Mammary epithelial cell (primary cell): ENCODE measurements at places on chromosomes 1 and 21. TPM values are rescaled to one million over a fixed set of nuclear protein-coding genes. Genes with fewer than 3 reads are reported as not detected.
A peak's percentile ranks its signal among the peaks of the same experiment; 100 is the strongest.

- DNase-seq: peak; percentile 5
Measured at GRCh38 chr21:45788637-45789506, 145.3 kb downstream of the PCBP3 start.

- no peak for DNase-seq
Measured at GRCh38 chr21:42568866-42569731, 55.4 kb downstream of the SLC37A1 start.

- no peak for DNase-seq
Measured at GRCh38 chr1:154778275-154778674, 91.8 kb downstream of the KCNN3 start.

GRCh38 chr21:36783612-36784374, 84.9 kb downstream of the SIM2 start:
- peak; percentile 77 for DNase-seq

DNA sequence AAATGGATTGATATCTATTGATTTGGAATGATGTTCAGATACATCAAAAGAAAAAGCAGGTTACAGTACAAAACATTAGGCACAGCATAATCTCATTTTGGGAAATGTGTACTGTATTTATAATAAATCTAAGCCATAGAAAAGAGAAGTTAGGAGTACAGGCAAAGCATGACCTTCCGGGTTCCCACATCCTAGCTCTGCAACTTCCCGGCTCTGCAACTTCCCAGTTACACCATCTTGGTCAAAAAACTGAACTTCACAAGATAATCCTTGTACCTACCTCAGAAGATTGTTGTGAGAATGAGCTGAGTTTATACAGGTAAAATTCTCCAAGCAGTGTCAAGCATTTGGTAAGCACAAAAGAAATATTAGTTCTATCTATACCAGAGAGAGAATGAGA, 21.7 kb upstream of the SLC44A3 start:
- DNase-seq: no peak

ACOT11 gene
- 3.7 TPM for total RNA-seq

GRCh38 chr1:187096689-187097088, 267.9 kb downstream of the PLA2G4A start:
- no peak for DNase-seq

SYCP1 gene
- total RNA-seq: not detected in 2 replicates

DNA sequence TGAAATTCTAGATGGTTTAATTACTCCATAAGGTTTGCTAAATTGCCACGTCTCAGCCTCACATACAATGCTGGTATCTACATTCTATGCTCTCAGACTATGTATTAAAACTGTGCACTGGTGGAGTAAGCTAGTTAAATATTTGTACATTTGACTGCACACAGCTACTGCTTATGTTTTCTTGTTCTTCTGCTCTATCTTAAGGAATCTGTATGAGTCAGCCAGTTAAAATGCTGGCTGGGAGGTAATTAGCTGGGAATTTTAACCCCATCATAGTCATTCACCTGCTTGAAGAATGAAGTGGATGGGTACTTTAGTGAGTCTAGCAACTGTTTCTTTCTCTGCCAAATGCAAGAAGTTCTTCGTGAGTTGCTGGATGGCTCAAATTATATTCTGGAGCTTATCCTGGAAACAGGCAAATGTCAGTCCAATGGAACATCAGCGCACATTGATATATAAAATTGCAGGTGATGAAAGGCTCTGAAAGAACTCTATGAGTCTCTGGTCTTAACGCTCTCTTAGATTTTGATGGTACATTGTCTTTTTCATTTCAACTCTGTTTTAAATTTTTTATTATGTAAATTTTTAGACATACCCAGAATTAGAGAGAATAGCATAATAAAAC, 83.4 kb downstream of the BACH1 start:
- peak; percentile 65 for DNase-seq

GRCh38 chr21:44682580-44683151, 703 bp upstream of the KRTAP12-1 start:
- no peak for DNase-seq

ALPL gene
- total RNA-seq: not detected in 2 replicates

DNA sequence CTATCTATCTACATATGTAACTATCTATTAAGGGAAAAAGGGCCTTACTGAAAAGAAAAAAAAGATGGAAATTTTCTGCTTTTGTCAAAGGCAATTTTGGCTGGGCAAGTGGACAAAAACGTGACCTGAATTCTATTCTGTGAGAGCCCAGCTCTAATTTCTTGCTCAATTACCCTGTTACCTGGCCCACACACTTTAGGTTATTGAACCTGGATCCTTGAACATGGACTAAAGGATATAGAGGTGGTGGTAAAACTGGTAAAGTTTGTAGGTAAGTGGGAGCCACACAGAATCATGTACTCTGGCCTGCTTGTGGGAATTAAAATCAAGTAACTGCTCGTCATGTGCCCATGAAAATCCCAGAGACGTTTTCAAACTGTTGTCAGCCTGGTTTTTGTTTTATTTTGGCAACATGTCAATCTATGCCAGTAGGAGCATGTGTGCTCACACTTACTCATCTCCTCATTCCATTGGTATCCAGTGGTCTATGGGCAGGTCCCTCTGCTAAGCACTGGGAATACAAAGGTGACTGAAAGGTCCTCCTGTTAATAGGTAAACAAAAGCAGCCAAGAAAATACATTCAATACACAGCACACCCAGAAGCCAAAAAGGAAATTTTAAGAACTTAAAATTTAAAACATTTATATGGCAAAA, 113.7 kb upstream of the WARS2 start:
- DNase-seq: peak; percentile 89

DNA sequence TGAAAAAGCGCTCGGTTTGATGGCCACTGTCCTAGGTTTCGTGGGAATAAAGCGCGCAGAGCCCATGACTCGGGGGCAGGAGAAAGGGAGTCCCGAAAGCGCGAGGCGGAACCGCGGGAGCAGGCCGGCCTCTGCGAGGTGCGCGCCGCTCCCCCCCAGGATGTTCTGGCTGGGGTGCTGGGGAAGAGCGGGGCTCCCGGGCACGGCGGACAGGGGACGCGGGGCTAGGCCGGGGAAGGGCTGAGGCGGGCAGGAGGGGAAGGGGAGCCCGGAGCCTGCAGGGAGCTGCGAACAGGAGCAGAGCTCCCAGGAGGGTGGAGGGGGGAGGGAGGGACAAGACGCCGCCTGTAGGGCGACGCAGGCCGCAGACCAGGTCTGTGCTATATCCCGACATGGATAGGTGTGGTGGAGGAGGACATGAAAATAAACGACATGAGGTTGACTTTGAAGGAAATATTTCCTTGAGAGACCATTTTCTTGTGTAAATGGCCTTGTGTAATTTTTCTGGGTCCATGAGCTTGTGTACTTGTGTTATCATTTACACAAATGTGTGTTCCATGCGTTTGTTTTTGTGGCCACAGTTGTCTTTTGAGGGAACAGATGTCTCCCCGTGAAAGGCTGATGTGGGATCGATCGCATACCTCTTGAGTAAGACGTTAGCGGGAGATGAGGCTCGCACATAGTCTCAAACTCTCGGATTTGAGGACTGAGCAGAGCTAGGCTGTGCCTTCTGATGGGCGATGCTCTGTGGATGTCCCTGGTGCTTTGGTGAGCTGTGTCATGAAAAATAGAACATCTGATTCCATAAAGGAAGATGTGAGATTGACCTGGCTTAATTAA, 1.3 kb downstream of the PCNT start:
- peak; percentile 54 for DNase-seq

- DNase-seq: peak; percentile 80
Measured at GRCh38 chr1:59043796-59044195, 253.1 kb upstream of the FGGY start.

GRCh38 chr1:91647061-91647460, 146.4 kb downstream of the CDC7 start:
- no peak for DNase-seq

LRRC38 gene
- not detected in 2 replicates for total RNA-seq
